ENCODE measurements at places on chromosomes 2 and 18.

- DNase-seq = no peak
Measured at GRCh38 chr2:125398738-125399524, 1257.0 kb upstream of the GYPC start.

DNA sequence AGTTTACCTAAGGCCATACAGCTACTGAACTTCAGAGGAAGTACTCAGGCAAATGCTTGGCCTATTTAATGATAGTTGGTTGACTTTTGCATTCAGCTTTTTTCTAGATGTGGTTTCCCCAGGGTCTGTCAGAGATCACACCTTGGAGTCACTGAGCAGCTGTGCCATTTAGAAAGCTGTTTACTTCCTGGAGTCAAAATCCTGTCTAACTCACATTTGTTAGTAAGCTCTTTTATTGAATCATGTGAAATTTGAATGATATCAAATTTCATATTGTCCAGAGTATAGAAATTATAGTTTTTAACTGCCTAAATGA lies 7.6 kb upstream of the TRIB2 start:
- no peak for DNase-seq

DNA sequence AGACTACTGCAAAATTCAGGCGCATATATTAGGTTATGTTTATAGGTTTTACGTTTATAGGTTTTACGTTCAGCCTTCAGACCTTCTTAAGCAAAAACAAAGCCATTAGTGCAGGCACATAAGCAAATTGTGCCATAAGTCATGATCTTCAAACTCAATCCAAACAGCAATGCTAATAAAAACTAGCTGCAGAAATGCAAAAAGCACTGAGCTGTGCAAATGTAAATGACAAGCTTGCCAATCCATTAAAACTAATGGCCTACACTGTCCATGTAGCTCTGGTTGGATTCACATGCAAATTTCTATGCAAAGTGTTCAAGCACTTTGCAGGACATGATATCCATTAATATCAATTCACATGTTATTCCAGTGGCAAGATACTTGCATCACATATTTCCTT lies 50.9 kb downstream of the LRPPRC start:
- DNase-seq = no peak

DNA sequence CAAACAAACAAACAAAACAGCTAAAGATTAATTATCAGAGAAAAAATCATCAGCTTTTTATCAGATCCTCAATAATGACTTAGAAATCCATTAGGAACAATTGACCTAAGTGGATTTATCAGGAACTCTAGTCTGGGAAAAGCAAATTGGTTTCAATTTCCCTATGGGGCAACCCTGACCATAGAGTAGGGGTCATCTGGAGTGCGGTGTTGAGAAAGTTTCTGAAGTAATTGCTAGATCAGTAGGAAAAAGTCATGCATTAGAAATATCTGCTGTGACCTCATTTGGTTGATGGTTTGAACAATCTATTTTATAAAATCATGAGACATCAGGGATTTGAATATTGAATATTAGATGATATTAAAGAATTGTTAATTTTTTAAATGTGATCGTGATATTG lies 507.9 kb downstream of the TXNL1 start:
- no peak for DNase-seq

DNA sequence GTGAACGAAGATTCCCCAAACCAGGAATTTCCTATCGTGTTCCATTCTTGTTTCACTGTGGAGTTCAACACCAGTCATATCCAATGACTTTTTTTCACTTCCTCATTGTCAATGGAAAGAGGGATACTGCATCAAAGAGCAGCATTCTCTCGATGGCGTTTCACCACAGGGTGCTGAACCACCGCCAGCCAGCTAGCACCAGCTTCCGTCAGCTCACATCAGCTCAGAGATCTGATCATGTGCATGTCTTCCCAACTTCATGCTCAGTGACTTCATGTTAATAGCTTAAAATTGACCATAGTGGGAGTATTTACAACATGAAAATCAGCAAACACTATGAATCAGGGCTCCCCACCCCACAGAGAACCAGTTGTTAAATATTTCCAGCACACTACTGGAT lies 359.9 kb downstream of the TNS1 start:
- no peak for DNase-seq

GRCh38 chr2:45879406-45879805 lies 227.9 kb downstream of the PRKCE start:
- no peak for DNase-seq

- no peak for DNase-seq
Measured at GRCh38 chr18:49944663-49945062, 131.3 kb upstream of the ACAA2 start.

DNA sequence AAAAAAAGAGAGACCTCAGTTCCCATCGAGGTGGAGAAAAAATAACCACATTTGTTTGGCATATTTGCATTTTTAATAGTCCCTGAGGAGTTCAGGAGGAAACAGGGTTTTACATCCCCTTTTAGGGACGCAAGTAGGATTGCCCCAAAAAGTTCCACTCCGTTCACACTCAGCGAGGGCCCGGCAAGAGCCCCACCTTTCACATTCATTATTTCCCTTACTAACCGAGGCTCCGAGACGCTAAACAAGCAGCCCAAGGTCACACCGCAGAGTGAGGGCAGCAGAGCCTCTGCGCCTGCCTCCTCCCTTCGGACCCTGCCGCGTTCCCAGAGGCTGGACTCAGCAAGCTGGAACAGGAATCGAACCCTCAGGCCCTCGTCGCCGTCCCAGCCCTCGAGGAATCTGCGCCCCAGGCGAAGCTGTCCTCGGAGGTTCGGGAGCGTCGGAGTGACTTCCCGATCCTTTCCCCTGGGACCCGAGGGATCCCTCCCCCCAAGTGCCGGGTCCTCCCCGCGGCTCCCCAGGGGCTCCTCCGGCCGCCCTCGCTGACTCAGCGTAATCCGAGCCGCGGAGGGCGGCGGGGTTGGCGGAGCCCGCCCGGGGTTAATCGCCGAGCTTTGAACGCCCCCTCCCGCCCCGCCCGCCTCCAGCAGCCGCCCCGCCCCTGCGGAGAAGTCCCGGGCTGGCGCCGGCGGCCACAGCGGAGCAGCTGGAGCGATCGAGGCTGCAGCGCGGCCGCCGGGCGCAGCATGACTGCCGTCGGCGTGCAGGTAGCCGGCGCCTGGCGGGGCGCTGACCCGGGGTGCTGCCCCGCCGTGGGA lies at the start of gene TMEM37:
Gene TMEM37, plus strand, starts transcription at position 700 of the 821 bp plus-strand sequence. Its CDS starts 50 bp downstream, at position 750.
- DNase-seq = peak; percentile 41

- no peak for DNase-seq
Measured at GRCh38 chr2:197159661-197160211, 150.8 kb downstream of the ANKRD44 start.

DNA sequence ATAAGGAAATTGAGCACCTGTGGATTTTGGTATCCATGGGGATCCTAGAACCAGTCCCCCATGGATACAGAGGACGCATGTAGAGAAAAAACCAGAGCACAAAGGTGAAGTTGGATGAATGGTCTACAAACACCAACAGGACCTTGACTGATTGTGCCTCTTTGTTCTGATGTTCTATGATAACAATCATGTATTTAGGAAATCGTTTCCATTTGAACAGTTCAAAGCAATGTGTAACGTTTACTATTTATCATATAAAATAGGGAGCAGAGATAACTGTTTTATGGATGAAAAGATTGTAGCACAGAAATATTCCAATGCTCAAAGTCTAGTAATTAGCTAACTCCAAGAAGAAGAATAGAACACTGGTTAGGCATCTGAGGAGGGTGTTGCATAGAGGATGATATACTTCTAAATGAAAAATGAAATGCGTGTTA lies 116.3 kb upstream of the FN1 start:
- no peak for DNase-seq

DNA sequence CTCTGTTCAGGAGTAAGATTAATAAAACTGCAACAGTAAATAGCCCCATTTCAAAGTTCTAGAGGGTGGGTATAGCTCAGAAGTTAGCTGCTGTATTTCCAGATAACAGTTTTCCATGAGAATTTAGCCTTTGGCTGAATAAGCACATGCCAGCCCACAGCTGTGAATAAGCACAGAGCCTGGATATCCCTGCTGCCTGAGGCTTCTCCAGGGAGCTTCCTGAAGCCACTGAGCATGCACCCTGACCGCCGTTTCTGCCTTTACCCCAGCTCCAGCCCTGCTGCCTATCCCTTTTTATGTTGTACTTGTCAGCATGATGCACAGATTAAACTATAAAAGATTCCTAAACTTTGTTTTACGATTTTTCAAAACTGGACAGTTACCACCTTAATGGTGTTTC lies 85.3 kb downstream of the FEZ2 start:
- no peak for DNase-seq

- DNase-seq = no peak
Measured at GRCh38 chr2:36338124-36338826, 17.3 kb upstream of the CRIM1 start.

GRCh38 chr18:6509417-6509816 lies 94.7 kb upstream of the L3MBTL4 start:
- DNase-seq = no peak

DNA sequence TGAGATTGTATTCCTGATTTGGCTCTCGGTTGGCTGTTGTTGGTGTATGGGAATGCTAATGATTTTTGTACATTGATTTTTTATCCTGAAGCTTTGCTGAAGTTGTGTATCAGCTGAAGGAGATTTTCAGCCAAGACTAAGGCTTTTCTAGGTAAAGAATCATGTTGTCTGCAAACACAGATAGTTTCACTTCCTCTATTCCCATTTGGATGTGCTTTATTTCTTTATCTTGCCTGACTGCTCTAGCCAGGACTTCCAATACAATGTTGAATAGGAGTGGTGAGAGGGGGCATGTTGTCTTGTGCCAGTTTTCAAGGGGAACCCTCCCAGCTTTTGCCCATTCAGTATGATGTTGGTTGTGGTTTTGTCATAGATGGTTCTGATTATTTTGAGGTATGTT lies 90.4 kb downstream of the CYP26B1 start:
- no peak for DNase-seq

GRCh38 chr2:209471037-209471436 lies 47.2 kb downstream of the MAP2 start:
- DNase-seq = no peak

DNA sequence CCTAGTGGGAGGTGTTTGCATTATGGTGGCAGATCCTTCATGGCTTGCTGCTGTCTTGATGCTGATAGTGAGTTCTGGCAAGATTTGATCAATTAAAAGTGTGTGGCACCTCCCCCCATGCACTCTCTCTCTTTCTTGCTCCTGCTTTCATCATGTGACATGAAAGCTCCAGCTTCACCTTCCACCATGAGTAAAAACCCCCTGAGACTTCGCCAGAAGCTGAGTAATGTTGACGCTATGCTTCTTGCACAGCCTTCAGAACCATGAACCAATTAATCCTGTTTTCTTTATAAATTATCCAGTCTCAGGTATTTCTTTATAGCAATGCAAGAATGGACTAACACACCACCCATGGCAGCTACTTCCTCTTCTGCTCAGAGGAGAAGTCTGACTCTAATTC lies 2181.4 kb upstream of the PIK3C3 start:
- DNase-seq = no peak

- no peak for DNase-seq
Measured at GRCh38 chr2:16035747-16036745, 95.7 kb downstream of the MYCN start.

GRCh38 chr2:17899871-17900270 lies 21.4 kb downstream of the KCNS3 start:
- no peak for DNase-seq

GRCh38 chr18:34709104-34709503 lies 994 bp upstream of the DTNA start:
- no peak for DNase-seq

- no peak for DNase-seq
Measured at GRCh38 chr2:208392300-208392699, 14.3 kb upstream of the PTH2R start.

GRCh38 chr2:241430178-241430577 lies 74.1 kb downstream of the FARP2 start:
- no peak for DNase-seq

DNA sequence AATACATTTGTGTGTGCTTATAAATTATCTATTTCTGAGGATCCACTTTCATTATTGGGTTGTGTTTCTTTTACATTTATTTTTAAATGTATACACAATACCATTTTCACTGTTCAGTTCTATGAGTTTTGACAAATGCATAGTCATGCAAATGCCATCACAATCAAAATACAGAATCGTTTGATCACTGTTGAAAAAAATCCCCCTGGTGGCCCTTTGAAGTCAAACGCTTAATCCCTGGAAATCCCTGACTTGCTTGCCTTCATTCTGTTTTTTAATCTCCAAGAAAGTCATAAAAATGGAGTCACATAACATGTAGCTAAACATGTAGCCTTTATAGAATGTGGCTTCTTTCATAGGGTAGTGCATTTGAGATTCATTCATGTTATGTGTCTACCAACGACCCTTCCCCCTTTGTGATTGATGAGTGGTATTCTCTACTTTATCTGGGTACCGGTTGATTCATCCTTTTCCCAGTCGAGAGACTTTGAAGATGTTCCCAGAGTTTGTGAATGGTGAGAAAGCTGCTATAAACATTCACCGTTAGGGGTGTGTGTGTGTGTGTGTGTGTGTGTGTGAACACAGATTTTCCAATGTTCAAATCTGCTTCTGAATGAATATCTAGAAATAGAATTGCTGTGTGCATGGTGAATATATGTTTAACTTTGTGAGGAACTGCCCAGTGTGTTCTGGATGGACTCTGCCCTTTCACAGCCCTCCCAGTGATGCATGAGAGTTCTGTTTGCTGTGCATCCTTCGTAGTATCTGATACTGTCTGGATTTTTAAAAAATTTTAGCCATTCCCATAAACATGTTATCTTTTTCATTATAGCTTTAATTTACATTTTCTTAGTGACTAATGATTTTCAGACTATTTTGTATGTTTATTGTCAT lies 173.6 kb downstream of the GALR1 start:
- no peak for DNase-seq

- DNase-seq = no peak
Measured at GRCh38 chr2:120401275-120402066, 55.5 kb downstream of the INHBB start.

DNA sequence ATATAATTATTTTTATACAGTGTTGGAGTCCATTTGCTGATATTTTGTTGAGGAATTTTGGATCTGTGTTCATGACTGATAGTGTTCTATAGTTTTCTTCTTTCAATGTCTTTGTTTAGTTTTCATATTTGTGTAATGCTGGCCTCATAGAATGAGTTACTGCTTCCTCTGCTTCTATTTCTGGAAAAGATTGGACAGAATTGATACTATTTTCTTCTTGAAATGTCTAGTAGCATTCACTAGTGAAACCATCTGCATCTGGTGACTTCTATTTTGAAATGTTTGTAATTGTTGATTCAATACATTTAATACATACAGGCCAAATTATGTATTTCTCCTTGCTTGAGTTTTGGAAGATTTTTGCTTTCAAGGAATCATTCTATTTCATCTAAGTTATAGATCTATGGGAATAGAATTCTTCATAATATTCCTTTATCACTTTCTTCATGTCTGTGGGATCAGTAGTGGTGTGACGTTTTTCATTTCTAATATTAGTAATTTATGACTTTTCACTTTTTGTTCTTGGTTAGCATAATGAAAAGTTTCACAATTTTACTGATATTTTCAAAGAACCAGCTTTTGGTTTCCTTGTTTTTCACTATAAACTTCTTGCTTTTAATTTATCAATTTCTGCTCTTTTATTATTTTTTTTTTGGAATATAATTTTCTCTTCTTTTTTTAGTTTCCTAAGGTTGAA lies 509.9 kb upstream of the VRK2 start:
- DNase-seq = no peak

- DNase-seq = no peak
Measured at GRCh38 chr2:105828558-105828957, 83.8 kb downstream of the NCK2 start.

Data from T-helper 2 cell (primary cell).